ENCODE measurements at places on chromosomes 3 and 15.

DNA sequence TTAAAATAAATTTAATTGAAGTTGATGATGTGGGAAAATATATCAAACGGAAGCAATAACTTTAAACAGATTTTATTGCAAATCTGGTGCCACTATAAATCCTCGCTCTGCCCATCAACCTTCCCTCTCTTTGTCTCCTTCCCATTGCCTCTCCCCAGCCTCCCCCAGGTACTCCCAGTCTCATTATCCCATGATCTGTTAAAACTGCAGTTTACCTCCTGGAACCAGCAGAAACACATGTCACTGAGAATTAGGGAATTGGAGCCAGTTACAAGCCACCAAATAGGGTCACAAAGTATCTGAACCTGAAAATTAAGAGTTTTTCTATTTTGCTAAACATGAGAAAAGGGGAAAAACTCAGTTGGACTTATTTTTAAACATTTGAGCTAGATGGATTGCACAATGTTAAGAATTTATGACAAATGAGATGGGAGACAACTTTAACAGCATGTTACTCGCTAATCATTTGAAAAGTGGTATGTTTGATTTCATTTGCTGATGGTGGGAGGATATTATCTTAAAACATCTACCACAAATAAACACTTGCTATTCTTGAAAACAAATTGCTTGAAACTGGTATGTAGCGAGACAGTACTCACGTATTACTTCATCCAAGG is 2.4 kb downstream of the PLCH1 start:
- DNase-seq, result no peak

GRCh38 chr3:56019490-56020146 is 448.6 kb downstream of the ERC2 start:
- no peak for DNase-seq

DNA sequence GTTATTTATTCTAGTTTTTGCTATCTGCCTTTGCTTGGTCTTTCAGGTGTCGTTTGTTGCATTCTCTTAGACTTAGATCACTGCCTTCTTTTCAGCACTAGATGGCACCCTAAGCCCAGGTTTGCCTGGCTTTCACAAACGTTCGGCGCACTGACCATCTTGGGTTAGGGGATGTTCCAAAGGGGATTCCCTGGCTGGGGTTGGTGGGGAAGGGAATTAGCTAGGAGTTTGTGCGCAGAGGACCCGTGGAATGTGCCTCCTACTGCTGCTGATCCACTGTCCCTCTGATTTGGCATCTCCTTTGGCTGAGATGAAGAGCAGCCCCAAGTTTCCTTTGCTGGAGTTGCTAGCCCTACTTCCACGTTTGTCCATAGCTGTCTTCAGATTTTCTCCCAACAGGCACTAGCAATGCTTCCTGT is 33.9 kb downstream of the PFN2 start:
- DNase-seq, result peak; percentile 43

GRCh38 chr15:75532413-75533250 is 46.5 kb downstream of the PTPN9 start:
- DNase-seq, result peak; percentile 43

- DNase-seq, result no peak
Measured at GRCh38 chr3:104106276-104106675, 1260.4 kb upstream of the ALCAM start.
